ENCODE measurements at places on chromosomes 3 and 15.

DNA sequence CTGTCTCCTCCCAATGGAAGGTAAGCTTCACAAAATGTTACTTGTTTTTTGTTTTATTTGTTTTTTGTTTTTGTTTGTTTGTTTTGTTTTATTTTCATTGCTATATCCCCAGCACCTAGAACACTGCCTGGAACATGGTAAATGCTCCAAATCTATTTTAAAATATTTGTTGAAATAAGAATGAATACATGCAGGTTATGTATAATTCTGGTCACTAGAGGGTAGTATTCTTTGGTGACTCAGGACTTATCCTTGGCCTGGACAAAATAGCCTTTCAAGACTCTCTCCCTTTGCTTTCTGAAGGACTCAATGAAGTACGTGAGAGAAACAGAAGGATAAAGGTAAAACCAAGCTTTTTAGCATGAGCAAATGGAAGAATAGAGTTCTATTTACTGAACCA lies 46.9 kb upstream of the PPP2R3A start:
- no peak for DNase-seq

DNA sequence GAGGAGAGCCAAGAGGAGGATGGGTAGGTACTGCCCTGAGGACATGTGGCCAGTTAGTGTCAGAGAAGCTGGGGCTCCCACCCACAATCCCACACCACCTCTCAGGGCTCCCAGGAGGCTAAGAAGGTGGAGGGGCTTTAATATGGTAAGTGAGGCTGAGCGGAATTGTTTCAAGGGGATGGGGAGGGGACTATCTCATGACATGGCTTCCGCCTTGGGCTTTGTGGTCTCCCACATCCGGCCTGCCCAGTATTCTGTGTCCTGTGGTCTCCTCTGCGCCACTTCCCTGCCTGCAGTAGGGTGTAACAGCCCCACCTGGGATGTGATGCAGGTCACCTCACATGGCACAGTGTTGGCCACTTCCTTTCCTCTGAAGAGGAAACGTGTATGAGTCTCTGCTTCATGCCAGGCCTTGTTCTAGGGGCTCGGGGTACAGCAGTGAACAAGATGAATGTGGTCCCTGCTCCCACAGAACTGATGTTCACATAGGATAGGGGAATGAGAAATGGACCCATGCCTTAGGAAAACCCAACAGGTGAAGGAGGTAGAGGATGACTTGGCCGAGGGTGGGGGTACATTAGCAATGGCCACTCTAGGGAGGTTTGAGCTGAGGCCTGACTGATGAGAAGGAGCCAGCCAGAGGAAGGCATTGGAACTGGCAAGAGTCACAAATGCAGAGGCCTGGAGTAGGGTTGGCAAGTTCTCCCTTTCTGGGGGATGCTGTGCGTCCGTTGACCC lies 3.2 kb downstream of the NEIL1 start:
- DNase-seq, result peak; percentile 92

- no peak for DNase-seq
Observed at GRCh38 chr3:30464381-30464780, 142.0 kb upstream of the TGFBR2 start.

DNA sequence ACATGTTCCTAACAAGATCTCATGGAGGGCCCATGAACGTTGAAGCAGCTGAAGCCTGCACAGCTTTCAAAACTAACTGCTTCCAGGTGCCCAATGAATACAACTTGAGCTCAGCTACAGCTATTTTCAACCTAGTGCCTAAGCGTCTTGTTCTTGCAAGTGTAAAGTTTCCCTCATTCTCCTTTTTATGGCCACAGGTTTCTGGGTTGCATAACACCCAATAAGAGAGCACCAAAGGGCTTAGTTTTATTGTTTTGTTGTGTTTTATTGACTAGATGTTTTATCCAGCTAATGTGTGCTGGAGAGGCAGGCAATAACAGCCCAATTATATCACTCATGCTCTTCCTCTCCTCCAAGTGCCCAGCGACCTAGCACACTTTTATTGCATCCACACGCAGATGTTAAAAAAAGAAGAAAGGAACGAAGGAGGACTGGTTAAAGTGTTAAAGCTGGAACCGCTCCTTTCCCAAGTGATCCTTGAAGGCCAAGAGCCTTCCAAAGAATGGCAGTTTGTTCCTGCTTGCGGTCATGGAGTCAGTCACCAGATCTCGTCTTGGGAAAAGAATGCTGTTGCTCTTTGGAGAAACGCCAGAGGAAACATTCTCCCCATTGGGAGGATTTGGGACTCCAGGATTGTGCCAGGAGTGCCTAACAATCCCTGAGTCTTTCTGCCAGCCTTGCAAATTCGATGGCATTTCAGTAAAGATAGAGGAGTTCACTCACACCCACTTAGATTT lies 156.9 kb downstream of the MEX3B start:
- no peak for DNase-seq
